ENCODE measurements at places on chromosomes 1 and 21.

DNA sequence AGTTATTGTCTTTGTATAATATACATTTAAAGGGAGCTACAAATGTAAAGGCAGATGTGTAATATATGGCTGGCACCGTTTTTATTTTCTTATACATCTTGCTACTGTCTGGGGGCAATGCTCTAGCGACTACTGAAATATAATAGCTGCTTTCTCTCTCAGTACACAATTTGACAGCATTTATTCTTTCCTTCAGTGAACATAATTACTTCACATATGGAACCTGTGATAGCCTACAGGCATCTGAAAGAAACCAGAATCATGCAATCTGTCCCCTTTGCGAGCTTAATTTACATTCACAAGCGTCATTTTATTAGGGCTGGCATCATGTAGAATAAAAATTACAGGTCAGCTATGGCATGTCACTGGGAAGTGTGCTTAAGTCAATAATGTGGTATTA lies 557.5 kb upstream of the PTBP2 start:
- no peaks in the 10 kb centered on the region for H3K36me3 ChIP-seq
- no peak for DNase-seq
- no peaks in the 10 kb centered on the region for H3K27me3 ChIP-seq
- no peak overlapping the region for H3K4me3 ChIP-seq

DNA sequence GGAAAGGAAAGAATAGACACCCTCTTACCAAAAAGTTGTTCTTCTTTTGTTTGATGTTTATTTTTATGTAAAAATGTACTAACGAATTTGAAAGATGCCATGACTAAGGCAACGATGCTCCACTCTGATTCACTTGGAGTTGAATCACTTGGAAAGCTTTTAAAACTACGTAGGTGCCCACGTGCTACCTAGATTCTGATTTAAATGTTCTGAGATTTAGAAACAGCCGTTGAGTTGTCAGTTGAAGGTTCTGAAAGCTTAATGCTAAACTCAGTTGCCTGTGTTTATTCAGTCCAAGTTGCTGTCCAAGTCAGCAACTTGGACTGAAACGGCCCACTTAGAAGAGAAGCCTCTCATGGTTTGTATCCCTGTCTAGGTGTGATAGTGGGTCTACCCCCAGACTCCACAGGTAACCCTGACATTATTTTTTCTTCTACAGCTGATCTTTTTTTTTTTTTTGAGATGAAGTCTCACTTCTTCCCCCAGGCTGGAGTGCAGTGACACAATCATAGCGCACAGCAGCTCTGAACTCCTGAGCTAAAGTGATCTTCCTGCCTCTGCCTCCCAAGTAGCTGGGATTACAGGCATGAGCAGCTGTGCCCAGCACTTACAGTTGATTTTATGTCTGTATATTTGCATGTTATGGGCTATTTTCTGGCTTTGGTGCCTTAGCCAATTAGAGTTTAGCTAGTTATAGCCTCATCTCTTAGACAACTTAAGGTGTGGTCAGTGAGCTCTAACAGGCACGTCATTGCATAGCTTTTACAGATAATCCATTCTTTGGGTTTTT lies 1.4 kb upstream of the VAMP4 start:
- peaks cover 6% of the 10 kb centered on the region for H3K4me1 ChIP-seq
- H3K27me3 ChIP-seq = no peaks in the 10 kb centered on the region
- no peak for DNase-seq
- no peak overlapping the region for H3K27ac ChIP-seq
- peak overlapping the region; percentile 98 for H3K4me3 ChIP-seq

GRCh38 chr1:24454673-24455072 lies 39.1 kb downstream of the NIPAL3 start:
- no peaks in the 10 kb centered on the region for H3K4me1 ChIP-seq
- no peak overlapping the region for H3K4me3 ChIP-seq
- no peak overlapping the region for H3K27ac ChIP-seq
- H3K36me3 ChIP-seq = no peaks in the 10 kb centered on the region
- DNase-seq = no peak

GRCh38 chr1:204350857-204351573 lies 8.7 kb downstream of the PLEKHA6 start:
- H3K36me3 ChIP-seq = no peaks in the 10 kb centered on the region
- H3K27me3 ChIP-seq = no peaks in the 10 kb centered on the region
- DNase-seq = peak; percentile 99
- no peak overlapping the region for H3K4me3 ChIP-seq
- no peak overlapping the region for H3K27ac ChIP-seq

DNA sequence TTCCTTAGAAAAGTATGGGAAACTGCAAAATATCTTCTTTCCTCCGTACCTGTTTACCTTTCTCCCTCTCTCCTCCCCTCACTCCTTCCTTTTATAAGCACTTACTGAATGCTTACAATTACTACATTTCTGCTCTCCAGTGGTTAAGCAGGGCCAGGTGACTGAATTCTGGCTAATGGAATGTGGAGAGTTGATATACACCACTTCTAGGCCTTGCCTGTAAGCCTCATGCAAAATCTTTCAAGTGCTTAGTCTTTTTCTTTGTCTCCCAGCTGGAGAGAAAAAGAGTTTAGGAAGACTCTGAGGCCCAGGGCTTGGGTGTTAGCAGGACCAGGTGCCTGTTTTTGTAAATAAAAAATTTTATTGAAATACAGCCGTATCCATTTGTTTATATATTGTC lies 77.7 kb upstream of the CACNA1E start:
- DNase-seq = no peak
- H3K4me1 ChIP-seq = no peaks in the 10 kb centered on the region
- no peaks in the 10 kb centered on the region for H3K36me3 ChIP-seq
- no peaks in the 10 kb centered on the region for H3K27me3 ChIP-seq

- peaks cover 22% of the 10 kb centered on the region for H3K27me3 ChIP-seq
- no peaks in the 10 kb centered on the region for H3K36me3 ChIP-seq
- H3K4me1 ChIP-seq = peaks cover 20% of the 10 kb centered on the region
- no peak overlapping the region for H3K4me3 ChIP-seq
Measured at GRCh38 chr1:226685196-226685820, 53.8 kb downstream of the ITPKB start.

- DNase-seq = peak; percentile 27
- no peaks in the 10 kb centered on the region for H3K36me3 ChIP-seq
- H3K27me3 ChIP-seq = no peaks in the 10 kb centered on the region
- no peak overlapping the region for H3K27ac ChIP-seq
- peaks cover 1% of the 10 kb centered on the region for H3K4me1 ChIP-seq
Measured at GRCh38 chr1:15501208-15502032, 22.6 kb downstream of the CASP9 start.

DNA sequence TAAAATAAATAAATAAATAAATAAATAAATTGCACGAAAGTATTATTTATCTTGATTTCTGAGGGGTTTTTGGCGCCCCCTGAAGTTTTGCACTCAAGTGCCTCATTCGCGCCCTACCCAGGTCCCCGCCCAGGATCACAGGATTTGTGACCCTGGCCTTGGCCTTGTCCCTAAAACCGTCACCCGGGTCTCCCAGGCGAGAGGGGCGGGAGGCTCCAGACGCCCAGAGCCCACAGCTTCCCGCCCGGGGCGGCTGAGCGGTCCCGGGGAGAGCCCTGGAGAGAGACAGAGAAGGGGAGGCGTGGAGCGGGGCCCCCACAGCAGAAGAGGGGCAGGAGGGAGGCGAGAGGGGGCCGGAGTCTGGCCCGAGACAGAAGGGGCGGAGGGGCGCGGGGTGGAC lies 91.8 kb upstream of the CASZ1 start:
- H3K4me3 ChIP-seq = peak overlapping the region; percentile 21
- H3K27ac ChIP-seq = no peak overlapping the region
- no peaks in the 10 kb centered on the region for H3K27me3 ChIP-seq
- no peaks in the 10 kb centered on the region for H3K36me3 ChIP-seq
- H3K4me1 ChIP-seq = peaks cover 16% of the 10 kb centered on the region
- DNase-seq = no peak

DNA sequence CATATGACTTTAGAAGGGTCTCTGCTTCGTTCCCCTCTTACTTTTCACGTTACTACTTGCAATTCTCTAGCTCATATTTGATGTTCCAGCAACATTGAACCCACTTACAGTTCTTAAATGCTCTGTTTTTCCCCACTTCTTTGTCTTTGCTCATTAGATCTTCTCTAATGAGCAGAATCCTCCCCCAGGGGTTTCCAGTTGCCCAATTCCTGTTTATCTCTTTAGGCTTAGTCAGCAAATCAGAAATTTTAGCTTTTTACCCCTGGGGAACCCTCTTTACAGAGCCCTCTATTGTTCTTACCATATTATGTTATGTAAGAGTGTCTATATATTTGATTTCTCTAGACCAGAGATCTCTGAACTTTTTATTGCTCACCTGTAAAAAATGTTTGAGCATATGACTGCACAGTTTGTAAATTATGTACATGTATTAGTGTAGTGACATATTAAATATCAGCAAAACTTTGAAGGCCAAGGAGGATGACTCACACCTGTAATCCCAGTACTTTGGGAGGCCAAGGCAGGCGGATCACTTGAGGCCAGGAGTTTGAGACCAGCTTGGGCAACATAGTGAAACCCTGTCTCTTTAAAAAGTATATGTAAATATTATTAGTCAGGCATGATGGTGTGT lies 71.4 kb downstream of the FNBP1L start:
- no peak overlapping the region for H3K4me3 ChIP-seq
- no peaks in the 10 kb centered on the region for H3K27me3 ChIP-seq
- no peak for DNase-seq
- H3K4me1 ChIP-seq = no peaks in the 10 kb centered on the region
- no peak overlapping the region for H3K27ac ChIP-seq
- no peaks in the 10 kb centered on the region for H3K36me3 ChIP-seq

- no peaks in the 10 kb centered on the region for H3K4me1 ChIP-seq
- H3K27me3 ChIP-seq = peaks cover 1% of the 10 kb centered on the region
- no peaks in the 10 kb centered on the region for H3K36me3 ChIP-seq
- DNase-seq = no peak
- no peak overlapping the region for H3K4me3 ChIP-seq
Measured at GRCh38 chr1:56074007-56074651, 505.2 kb downstream of the PLPP3 start.

GRCh38 chr1:1782399-1783221 lies 4.3 kb upstream of the NADK start:
- no peak for DNase-seq
- no peaks in the 10 kb centered on the region for H3K27me3 ChIP-seq
- peak overlapping the region; percentile 30 for H3K4me3 ChIP-seq
- H3K4me1 ChIP-seq = peaks cover 40% of the 10 kb centered on the region
- peak overlapping the region; percentile 37 for H3K27ac ChIP-seq

- peak; percentile 49 for DNase-seq
- H3K4me1 ChIP-seq = peaks cover 3% of the 10 kb centered on the region
- no peak overlapping the region for H3K27ac ChIP-seq
- H3K27me3 ChIP-seq = peaks cover 2% of the 10 kb centered on the region
- no peaks in the 10 kb centered on the region for H3K36me3 ChIP-seq
Measured at GRCh38 chr1:90761781-90762589, 44.9 kb upstream of the BARHL2 start.

- no peak overlapping the region for H3K27ac ChIP-seq
- no peaks in the 10 kb centered on the region for H3K36me3 ChIP-seq
- H3K27me3 ChIP-seq = no peaks in the 10 kb centered on the region
- no peak overlapping the region for H3K4me3 ChIP-seq
Measured at GRCh38 chr1:205376739-205377138, 20.0 kb upstream of the KLHDC8A start.

DNA sequence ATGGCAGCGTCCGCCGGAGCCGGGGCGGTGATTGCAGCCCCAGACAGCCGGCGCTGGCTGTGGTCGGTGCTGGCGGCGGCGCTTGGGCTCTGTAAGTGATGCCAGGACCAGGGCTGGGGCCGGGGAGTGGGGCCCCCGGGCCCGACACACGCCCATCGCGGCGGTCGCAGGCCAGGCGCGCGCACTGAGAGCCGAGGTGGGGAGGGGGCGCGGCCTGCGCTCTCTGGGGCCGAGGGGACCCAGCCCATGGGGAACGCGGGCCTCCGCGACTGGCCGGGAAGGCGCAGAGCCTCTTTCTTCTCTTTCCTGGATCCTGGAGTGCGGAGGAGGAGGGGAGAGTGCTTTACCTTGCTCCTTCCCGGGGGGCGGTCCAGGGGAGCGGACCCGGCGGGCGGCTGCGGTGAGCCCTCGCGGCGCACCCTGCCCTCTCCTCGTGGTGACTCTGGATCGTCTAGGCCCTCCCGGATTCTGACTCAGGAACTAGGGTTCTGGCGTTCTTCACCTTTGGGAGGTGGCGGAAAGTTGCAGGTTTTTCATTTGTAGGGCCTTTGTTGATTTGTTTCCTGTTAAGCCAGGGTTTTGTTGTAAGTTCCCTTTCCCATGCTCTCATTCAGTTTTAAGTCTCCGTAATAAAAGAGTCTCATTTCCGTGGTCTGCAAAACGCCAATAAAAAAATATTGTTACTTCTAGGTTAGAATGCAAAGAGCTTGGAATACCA lies 529 bp downstream of the MPZL1 start:
- H3K36me3 ChIP-seq = no peaks in the 10 kb centered on the region
- H3K4me1 ChIP-seq = 0 out of 2 replicates have a peak, but pooled peaks cover 3% of the 10 kb centered on the region
- peak overlapping the region; percentile 97 for H3K4me3 ChIP-seq
- no peak for DNase-seq
- no peak overlapping the region for H3K27ac ChIP-seq
- no peaks in the 10 kb centered on the region for H3K27me3 ChIP-seq

GRCh38 chr21:43021756-43022600 lies 47.6 kb downstream of the PKNOX1 start:
- H3K27me3 ChIP-seq = no peaks in the 10 kb centered on the region
- H3K4me3 ChIP-seq = no peak overlapping the region
- peaks cover 25% of the 10 kb centered on the region for H3K36me3 ChIP-seq
- no peak for DNase-seq
- no peaks in the 10 kb centered on the region for H3K4me1 ChIP-seq

GRCh38 chr1:160973491-160973890 lies 18.9 kb upstream of the ITLN2 start:
- no peaks in the 10 kb centered on the region for H3K27me3 ChIP-seq
- peaks cover 12% of the 10 kb centered on the region for H3K4me1 ChIP-seq

GRCh38 chr1:110053552-110054428 lies 16.7 kb downstream of the ALX3 start:
- no peak overlapping the region for H3K27ac ChIP-seq
- H3K27me3 ChIP-seq = no peaks in the 10 kb centered on the region
- peaks cover 43% of the 10 kb centered on the region for H3K36me3 ChIP-seq
- H3K4me3 ChIP-seq = no peak overlapping the region

GRCh38 chr1:27481994-27482620 lies 7.9 kb downstream of the WASF2 start:
- no peaks in the 10 kb centered on the region for H3K4me1 ChIP-seq
- H3K27me3 ChIP-seq = no peaks in the 10 kb centered on the region

- peak; percentile 77 for DNase-seq
- H3K36me3 ChIP-seq = no peaks in the 10 kb centered on the region
- H3K27me3 ChIP-seq = no peaks in the 10 kb centered on the region
- H3K4me1 ChIP-seq = no peaks in the 10 kb centered on the region
- H3K4me3 ChIP-seq = peak overlapping the region; percentile 79
Measured at GRCh38 chr1:147669469-147670318, 630 bp downstream of the ACP6 start.

- DNase-seq = no peak
- H3K27me3 ChIP-seq = no peaks in the 10 kb centered on the region
- H3K27ac ChIP-seq = no peak overlapping the region
- no peaks in the 10 kb centered on the region for H3K36me3 ChIP-seq
Measured at GRCh38 chr1:243213045-243213787, 41.9 kb downstream of the CEP170 start.

GRCh38 chr1:201772178-201772577 lies 56.8 kb upstream of the IPO9 start:
- no peak for DNase-seq
- no peak overlapping the region for H3K27ac ChIP-seq
- no peaks in the 10 kb centered on the region for H3K36me3 ChIP-seq
- no peaks in the 10 kb centered on the region for H3K4me1 ChIP-seq
- H3K27me3 ChIP-seq = no peaks in the 10 kb centered on the region
